ENCODE measurements at places on chromosomes 11 and 22.
A peak's percentile ranks its signal among the peaks of the same experiment; 100 is the strongest.

DNA sequence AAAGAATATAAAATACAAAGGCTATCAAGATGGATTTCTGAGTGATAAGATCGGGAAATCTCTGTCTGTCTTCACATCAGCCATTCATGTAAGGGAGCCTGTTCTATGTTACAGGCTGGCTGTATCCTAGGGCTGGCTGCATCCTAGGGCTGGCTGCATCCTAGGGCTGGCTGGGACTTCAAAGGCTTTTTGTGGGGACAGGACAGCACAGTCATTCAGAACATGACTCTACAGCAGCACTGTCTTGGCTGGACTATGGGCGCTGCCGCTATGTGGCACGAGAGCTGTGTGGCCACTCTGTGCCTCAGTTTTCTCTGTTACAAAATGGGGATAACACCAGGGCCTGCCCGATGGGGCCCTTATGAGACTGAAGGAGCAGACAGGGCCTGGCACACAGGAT, 10.2 kb downstream of the ADAMTS8 start:
- DNase-seq, result no peak

- no peak for DNase-seq
Observed at GRCh38 chr22:37180531-37181231, 7.4 kb downstream of the C1QTNF6 start.

- no peak for DNase-seq
Observed at GRCh38 chr22:31957970-31958594, 13.7 kb downstream of the YWHAH start.

DNA sequence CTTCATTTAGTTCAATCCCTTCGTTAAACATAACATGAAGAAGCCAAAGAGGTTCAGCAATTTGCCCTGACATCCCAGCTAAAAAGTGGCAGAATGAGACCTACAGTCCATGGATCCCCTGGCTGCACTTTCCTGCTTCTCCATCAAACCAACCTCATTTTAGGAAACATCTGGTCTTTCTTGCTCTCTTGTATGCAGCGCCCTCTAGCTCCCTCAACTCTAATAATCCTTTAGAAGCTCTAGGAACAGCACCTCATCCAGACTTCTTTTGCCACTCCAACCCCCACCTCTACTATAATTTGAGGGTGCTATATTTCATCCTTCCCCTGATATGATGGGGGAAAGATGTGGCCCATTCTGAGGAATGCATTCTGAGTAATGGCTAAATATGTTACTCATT, 7.4 kb downstream of the CNTF start:
- peak; percentile 50 for DNase-seq

DNA sequence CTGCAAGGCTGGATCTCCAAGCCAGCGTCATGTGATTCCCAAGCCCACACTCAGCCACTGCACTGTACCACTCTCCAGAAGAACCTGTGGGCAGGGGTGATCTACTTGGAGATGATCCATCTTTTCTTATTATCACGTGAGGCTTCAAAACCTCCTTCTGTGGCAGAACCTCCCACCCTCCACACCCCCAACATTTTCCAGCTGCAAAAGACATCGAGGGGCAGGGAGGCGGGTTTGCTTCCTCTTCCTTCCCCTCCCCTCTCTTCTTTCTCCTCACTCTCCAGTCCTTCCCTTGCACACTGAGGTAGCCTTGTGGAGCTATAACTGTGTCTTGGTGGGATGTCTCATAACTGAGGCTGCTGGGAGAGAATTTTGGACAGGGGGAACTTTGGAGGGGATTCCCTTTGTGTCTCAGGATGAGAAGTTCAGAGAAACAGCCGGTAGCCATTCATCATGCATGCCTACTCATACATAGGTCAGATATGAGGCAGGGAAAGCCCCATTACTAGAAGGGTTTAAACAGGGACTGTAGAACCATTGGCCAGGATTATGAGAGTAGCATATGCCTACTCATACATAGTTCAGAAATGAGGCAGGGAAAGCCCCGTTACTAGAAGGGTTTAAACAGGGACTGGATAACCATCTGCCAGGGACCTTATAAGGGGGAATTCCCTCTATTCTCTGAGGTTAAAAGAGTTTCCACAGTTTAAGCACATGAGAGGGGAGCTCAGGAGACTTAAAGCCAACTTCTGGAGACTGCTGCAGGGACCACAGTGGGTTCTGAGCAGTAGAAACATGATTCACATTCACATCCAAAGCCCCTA, 420.7 kb upstream of the CADM1 start:
- DNase-seq, result peak; percentile 19

DNA sequence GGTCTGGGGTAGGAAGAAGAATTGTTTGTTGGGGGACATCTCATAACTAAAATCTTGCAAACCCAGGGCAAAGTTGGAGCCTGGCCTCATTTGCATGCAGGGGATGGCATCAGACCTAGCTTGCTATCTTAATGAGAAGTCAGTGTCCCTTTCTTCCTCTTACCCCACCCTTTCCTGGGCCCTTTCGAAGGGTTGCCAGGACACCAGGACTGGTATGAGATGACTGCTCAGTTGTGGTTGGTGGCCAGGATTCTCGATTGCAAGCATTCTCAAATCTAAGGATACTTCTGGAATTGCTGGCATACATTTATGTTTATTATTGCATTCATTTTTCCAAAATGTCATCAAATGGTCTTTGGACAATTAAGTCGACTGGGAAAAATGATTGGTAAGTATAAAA, 131.0 kb downstream of the SLC1A2 start:
- DNase-seq, result no peak

- DNase-seq, result no peak
Observed at GRCh38 chr11:59151761-59152160, 9.1 kb downstream of the FAM111A start.

DNA sequence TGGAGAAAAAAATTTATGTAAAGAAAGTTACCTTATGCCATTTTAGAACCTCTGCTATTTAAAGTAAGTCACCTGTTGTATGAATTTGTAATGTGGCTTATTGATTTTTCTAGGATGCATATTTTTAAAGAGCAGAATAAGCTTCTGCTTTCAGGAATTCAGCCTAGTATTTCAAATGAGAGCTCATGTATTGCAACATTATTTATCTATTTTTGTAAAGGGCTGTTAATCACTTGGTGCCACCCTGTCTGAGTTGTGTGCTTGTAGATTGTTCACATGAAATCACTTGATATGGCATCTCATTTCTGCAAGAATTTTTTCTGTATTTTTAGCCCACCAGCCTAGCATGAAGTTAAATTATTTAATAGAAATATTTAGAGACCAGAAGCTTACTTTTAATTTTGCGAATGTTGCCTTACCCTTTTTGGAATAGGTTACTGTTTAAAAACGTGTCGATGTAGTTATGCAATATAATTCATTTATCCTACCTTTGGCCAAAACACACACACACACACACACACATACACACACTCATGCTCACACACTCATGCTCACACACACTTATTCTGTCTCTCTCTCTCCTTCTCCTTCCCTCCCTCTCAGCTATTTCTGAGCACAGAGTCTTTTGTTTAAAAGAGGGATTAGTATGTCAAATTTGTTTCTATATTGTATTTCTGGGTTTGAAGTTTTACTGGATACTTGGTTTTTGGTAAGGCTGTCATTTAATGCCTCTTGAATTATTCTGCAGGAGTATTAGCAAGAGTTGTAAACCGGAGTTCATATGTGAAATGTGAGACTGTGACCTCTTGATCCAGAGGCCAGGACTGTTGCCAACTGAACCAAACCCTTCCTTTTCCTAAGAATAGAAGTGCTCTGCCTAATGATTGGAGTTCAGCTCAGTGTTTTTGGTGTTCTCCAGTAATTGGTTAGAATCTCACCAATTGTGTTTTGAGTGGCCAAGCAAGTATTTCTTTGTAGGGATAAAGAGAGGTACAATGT, 34.4 kb downstream of the YAP1 start:
- DNase-seq, result no peak

Data from B cell (primary cell).